ENCODE measurements at places on chromosomes 4 and X.

GRCh38 chr4:78606530-78607095, 55.0 kb downstream of the ANXA3 start:
- no peak for DNase-seq

- DNase-seq, result no peak
These were observed 67.2 kb upstream of the RASGEF1B start for GRCh38 chr4:81538716-81539427.

DNA sequence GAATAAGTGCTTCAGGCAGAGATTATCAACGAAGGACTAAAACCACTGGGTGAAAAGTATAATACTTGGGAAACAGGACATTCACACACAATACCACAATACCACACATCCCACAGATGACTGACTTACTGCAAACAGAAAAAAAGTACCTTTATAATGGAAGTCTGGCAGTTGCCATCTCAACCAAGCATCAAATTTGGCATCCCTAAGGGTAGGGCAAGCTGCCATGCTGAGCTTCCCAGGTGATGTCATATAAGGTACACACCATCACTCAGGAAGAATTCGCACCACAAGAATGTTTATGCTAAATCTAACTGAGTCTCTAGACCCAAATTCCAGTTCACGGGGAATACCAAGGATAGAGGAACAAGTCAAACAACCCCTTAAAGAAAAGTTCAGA, 9.1 kb downstream of the QDPR start:
- no peak for DNase-seq

DNA sequence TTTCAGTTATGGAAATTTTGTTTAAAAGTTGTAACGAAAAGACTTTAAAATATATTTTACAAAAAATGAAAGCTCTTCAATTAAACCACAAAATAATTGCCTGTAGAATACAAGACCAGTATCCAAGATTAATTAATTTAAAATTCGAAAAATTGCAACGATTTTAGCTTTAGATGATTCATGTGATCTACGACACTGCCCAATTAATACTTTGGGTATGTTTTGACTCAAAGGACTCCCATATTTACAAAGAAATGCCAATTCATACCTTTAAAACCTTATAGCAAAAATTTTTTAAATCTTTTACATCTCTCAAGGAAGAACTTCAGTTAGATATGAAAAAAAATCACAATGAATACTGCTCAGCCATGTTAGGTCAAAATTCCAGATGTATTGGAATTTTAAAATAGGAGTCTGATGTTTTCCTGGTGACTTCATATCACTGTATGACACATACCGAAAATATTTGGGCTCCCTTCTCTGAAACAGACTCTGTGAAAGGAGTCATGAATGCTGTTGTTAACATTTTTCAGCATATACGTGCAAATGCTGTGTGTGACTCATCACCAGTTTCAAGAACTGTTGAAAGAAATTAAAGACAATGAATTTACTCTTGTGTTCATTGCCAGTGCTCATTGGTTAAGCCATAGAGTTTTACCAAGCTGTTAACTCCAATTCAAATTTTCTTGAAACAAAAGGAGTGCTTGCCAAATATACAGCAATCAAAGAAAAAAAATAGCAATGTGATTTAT, 13.8 kb upstream of the SMS start:
- DNase-seq, result no peak

- DNase-seq, result no peak
These were observed 800.4 kb upstream of the AGA start for GRCh38 chr4:178242655-178243054.

DNA sequence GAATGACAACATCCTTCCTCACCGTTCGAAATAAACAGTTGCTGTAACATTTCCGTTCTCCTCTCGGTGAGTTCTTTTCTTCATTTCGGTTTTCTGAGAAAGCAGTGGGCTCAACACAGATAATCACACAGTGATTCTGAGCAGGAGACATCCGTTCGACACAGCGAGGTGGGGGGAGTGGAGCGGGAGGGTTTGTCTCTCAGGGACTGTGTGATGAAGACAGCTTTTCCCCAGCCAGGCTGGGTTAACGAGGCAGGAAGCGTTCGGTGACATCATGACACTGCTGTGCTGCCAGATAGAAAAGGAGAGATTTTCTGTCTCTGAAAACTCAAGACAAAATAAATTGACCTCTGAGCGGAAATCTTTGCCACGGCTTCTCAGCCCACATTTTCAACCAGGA, 119.3 kb downstream of the CRLF2 start:
- DNase-seq, result no peak

GRCh38 chrX:4663085-4663484, 949.6 kb upstream of the PRKX start:
- DNase-seq, result no peak

DNA sequence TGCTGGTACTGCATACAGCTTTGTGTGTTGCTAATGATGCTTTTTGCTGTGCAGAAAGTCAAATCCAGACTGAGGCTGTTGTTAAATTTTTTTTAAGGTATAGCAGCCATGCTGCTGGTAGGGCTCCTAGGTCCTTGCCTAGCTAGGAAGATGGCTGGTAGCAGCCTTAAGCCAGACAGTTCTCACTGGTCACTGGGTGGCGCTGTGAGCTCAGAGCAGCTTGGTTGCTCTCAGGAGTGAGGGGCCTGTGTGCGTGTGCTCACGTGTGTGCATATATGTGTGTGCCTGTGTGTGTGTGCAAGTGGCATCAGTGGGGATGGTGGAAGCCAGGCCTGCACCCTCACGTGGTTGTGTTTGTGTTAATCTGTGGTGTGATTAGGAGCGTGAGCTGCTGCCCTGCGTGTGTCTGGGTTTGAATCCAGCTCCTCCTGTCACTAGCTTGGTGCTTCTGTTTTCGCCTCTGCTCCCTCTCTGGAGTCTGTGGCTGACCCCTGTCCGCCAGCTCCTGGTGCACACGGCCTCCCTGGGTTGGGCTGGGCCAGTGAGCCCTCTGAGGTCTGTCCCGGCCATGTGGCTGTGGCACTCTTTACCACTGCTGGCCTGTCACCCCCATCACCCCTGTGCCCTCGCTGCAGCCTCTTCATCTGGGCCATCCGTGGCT, 46.1 kb downstream of the SORCS2 start:
- DNase-seq, result no peak

DNA sequence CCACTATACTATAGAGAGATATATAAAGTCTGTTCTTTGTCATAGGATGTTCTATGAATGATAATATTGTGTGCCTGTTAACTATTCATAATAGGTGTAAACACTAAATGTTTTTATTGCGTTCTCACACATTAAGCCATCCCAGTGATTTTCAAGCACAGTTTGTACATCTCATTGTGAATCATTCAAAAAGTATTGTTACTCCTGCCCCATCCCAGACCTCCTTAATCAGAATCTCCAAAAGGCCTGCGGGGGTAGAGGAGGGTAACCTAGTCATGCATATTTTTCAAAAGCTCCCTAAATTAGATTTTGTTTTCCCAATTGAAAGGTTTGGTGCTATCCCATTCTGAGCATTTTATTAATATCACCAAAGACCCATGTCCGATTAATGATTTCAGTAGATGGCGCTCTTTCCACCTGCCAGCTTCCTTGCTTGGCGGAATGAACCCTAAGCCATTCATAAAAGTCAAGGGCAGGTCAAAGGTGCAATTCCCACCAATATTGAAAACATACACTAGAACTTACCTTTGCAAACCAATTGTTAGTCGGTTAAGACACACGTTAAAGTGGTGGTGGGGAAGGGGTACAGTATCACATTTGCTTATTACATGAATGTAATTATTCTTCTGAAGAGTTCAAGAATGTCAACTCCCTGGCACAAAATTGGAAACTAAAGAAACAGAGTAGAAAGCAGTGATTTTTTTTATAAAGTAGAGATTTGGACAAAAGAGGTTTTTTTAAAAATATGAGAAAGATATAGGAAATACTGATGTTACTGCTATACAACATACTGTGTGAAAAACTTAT, 5.8 kb upstream of the TET2 start:
- no peak for DNase-seq

GRCh38 chr4:156977435-156978160, 6.0 kb upstream of the PDGFC start:
- no peak for DNase-seq

DNA sequence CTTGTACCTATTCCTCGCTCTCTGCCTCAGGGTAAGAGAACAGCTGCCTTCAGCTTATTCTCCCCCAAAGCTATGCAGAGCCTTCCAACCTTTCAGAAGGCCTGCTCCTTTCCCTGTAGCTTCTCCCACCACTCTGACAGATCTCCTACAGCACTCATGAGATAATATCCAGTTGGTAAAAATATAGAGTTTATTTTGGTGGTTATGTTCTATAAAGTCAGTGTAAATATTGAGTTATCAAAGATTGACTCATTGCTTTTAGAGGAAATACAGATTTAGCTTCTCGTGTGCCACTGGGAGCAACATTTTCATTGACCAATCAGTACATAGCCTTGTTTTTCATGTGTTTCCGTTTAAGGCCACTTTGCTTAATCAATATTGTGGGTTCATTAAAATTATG, 216.2 kb upstream of the TECRL start:
- no peak for DNase-seq

DNA sequence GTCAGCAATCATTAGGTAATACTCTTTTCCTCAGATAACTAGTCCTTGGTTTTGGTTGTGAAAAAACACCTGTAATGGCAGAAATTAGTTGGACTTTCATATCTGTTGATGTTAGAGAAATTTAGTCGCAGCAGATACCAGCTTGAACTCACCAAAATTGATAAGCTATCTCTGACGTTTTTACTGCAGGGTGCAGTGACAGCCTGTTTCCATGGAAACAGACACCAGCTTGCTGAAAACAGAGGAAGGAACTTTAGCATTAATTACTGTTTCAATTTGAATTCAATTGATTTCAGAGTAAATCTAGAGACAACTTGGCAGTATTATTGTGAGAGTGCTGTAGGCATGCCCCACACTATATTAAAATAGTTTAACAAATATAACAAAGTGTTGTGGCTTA, 246.5 kb downstream of the PPP1R2C start:
- no peak for DNase-seq

- DNase-seq, result no peak
These were observed 213.4 kb upstream of the LNX1 start for GRCh38 chr4:53804719-53805118.

- no peak for DNase-seq
These were observed 39.1 kb downstream of the HEPH start for GRCh38 chrX:66203114-66203513.

GRCh38 chrX:75746891-75747639, 38.0 kb downstream of the MAGEE2 start:
- DNase-seq, result peak; percentile 32

GRCh38 chrX:24607616-24608015, 39.5 kb downstream of the PCYT1B start:
- no peak for DNase-seq

DNA sequence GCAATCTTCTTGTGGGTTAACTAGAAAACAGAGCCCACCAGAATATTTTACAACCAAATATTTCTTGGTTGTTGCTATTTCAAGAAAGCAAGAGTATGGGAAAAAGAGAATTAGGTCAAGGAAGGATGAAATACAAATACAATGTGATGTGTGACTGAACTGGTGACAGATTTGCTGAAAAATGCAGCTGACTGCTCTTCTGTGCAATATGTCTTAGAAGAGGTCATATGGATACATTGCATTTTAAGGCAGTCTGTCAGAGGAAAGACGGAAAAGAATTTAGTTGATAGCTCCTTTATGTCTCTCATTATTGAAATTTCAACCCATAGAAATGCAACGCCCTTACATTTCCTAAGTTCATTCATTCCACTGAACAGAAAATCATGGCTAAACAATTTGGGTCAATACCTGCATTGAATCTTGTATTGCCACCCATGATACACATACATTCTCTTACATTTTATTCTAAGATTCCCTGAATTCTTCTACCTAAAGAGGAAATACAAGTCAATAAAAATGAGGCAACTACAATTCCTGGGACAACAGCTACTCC, 423.1 kb downstream of the ADAM29 start:
- no peak for DNase-seq

GRCh38 chrX:14173873-14174272, 144.2 kb upstream of the GEMIN8 start:
- no peak for DNase-seq

DNA sequence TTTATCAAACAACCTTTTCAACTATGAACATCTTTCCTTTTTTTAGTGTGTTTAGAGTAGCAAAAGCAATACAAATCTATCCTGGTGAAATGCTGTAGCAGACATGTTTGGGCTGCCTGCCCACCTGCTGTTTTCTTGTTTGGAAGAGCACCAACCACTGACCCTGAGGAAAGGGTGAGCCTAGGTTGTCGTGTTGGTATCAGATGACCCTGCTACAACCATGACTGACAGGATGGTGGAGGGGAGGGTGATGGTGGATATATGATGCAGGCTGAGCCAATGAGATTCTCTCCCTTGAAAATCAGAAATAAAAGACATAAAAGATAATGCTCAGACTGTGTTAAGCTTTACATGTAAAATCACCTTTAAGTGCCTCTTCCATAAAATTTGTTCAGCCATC, 201.2 kb downstream of the NPNT start:
- no peak for DNase-seq

GRCh38 chr4:61335241-61335763, 135.2 kb downstream of the ADGRL3 start:
- no peak for DNase-seq

DNA sequence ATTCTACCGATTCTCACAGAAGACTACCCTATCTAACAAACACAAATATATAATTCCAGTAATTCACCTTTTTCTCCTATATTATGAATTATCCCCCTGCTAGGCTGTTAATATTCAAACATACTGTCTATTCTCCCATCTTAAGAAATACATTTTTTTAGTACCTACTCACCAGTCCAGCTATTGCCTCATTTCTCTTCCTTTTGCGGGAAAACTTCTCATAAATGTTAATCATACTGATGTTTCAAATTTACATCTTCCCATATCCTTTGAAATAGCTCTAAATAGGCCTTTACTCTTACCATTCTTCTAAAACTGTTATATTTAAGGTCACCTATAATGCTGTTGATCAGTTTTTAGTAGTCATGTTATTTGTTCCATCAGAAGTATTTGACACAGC, 759.1 kb upstream of the SLIT2 start:
- DNase-seq, result no peak

DNA sequence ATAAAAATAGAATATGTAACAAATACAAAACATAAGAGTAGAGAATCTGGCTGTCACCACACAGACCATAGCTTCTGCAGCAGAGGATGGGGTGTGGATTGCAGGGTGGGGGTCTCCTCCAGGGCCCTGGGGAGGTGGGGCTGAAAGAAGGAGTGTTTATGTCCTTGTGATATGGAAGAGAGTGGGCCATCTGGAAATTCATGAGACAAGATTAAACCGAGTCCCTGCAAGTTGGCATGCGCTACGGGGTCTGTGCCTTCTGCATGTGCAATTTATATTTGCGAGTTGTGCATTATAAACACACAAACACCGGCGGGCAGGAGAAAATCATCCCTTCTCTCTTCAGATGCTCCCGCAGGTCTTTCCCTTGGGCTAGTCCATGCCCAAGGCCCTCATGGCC, 145.9 kb downstream of the EVC2 start:
- no peak for DNase-seq

- peak; percentile 11 for DNase-seq
These were observed 85.5 kb upstream of the ACSL1 start for GRCh38 chr4:184911310-184911709.

GRCh38 chr4:3193531-3194203, 55.3 kb upstream of the MSANTD1 start:
- peak; percentile 10 for DNase-seq

All from NCI-H1105 treated with DMSO at 0.1 percent for 48 hours (cell line).